Posterior cingulate gyrus (tissue), 11 donors: ENCODE measurements at places on chromosomes 6 and 20.

GRCh38 chr6:113397236-113397635 lies 459.9 kb upstream of the MARCKS start:
- no peak for DNase-seq

DNA sequence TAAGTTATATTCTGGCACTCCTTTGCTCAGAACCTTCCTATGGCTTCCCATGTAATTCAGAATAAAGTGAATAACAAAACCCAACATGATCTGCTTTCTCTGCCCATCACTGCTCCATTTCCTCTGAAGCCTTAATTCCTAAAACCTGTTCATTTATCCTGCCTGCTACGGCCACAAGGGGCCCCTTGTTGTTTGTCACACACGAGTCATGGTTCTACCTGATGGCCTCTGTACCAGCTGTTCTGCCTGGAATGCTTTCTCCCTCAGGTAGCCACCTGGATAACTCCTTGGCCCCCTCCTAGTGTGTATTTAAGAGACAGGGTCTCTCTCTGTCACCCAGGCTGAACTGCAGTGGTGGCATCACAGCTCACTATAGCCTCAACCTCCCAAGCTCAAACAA lies 26.8 kb downstream of the ERGIC3 start:
- DNase-seq, result no peak

DNA sequence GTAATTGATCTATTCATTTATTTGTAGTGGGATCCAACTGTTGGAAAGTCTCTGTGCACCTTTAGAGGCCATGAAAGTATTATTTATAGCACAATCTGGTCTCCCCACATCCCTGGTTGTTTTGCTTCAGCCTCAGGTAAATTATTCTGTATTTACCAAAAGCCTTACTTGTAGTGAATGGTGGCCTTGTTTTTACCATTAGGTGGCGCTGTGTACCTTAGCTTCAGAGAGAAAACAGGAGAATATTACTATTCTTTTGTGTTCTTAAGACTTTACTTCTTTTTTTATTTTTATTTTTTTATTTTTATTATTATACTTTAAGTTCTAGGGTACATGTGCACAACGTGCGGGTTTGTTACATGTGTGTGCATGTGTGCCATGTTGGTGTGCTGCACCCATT lies 23.7 kb downstream of the PEX7 start:
- DNase-seq, result no peak

GRCh38 chr6:153781306-153781705 lies 257.7 kb upstream of the OPRM1 start:
- no peak for DNase-seq

GRCh38 chr6:25754535-25754934 lies at the start of gene SLC17A4:
Gene SLC17A4, plus strand, starts transcription at chr6:25754742. Its CDS starts 7,221 bp downstream, at chr6:25761963.
- DNase-seq, result no peak

DNA sequence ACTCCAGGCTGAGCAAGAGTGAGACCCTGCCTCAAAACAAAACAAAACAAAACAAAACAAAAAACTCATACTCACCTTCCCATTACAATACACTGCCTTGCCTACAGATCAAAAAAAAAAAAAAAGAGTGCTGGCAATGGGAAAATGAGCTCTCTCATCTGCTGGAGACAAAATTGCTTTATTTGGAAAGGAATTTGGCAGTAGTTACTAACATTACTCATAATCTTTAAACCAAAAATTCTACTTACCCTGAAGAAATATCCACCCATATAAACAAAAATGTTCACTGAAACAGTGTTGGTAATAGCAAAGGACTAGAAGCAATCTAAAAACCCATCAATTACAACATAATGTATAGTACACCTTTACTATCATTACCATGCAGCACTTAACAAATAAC lies 120.4 kb downstream of the RNGTT start:
- DNase-seq, result no peak

GRCh38 chr20:37329481-37330165 lies 16.3 kb upstream of the SRC start:
- DNase-seq, result no peak

GRCh38 chr6:151014404-151015100 lies 149.1 kb downstream of the MTHFD1L start:
- peak; percentile 57 for DNase-seq

DNA sequence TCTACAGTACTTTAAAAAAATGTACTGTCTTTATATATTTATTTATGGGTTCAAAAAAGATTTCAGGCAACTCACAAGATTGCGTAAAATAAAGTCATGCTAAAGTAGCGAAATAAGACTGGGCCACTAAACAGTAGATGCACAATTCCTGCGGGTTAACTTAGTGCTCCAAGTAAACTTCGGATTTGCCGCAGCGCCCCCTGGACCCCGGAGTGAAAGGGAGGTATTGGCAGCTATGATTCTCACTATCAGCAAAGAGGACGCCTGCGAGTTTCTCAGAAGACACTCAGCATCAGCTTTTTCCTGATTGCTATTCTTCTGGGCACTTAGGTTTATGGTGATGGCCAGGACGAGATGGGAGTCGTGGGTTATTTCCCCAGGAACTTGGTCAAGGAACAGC lies 1.4 kb downstream of the OTOR start:
- DNase-seq, result no peak

- no peak for DNase-seq
These were observed 162.4 kb downstream of the ID4 start for GRCh38 chr6:19999319-20000191.

DNA sequence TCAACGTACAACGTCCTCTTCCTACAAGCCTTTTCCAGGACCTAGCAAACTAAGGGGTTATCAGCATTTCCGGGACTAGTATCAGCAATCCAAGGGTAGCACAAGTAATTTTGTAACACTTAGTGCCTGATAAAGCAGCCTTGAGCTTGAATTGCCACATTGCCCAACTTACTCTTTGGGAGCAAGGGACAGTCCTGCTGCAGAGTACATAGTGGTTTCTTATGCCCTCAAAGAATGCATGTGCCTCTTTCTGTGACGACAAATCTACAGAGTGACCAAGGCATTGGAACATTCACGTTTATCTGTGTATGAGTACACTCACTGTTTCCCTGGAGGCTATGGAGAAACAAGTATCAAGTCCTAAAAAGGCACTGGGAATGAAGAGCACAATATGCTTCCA lies 3.2 kb upstream of the ID4 start:
- no peak for DNase-seq

GRCh38 chr6:37244430-37245310 lies 12.9 kb upstream of the TBC1D22B start:
- DNase-seq, result no peak

DNA sequence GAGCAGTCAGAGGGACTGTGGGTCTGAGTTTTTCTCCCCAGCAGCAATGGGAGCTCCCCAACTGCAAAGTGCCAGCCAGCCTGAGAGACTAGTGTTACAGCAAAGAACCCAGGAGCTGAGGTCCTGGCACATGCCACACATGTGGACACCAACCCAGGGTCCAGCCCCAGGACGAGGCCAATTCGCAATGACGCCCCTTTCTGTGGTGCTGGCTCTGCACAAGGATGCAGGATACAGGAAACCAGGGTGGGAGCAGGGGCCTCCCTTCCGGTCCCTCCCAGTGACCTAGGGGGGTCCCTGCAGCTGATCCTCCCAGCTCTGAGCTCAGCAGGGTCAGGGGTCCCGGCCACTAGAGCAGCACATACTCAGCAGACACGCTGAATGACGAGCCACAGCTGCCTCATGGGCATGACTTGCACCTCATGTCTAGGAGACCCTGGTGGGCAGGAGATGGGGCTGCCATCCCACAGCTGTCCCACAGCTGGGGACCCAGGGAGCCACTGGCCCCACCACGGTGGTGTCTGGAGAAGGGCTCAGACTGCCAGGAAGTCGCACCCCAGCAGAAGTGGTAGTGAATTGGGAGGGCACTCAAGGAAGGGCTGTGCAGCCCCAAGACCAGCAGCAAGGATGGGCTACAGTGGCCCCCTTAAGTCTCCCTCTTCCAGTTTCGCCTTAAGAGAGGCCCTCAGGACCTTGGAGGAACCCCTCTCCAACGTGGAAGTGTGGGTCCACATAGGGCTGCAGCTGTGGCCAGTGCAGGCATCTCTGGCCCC lies 3.6 kb downstream of the ARFRP1 start:
- no peak for DNase-seq

- no peak for DNase-seq
These were observed 85.6 kb downstream of the AIG1 start for GRCh38 chr6:143146186-143146851.

GRCh38 chr6:111741177-111741952 lies 131.9 kb downstream of the FYN start:
- DNase-seq, result no peak

GRCh38 chr6:18595774-18596530 lies 208.8 kb downstream of the RNF144B start:
- DNase-seq, result peak; percentile 86

DNA sequence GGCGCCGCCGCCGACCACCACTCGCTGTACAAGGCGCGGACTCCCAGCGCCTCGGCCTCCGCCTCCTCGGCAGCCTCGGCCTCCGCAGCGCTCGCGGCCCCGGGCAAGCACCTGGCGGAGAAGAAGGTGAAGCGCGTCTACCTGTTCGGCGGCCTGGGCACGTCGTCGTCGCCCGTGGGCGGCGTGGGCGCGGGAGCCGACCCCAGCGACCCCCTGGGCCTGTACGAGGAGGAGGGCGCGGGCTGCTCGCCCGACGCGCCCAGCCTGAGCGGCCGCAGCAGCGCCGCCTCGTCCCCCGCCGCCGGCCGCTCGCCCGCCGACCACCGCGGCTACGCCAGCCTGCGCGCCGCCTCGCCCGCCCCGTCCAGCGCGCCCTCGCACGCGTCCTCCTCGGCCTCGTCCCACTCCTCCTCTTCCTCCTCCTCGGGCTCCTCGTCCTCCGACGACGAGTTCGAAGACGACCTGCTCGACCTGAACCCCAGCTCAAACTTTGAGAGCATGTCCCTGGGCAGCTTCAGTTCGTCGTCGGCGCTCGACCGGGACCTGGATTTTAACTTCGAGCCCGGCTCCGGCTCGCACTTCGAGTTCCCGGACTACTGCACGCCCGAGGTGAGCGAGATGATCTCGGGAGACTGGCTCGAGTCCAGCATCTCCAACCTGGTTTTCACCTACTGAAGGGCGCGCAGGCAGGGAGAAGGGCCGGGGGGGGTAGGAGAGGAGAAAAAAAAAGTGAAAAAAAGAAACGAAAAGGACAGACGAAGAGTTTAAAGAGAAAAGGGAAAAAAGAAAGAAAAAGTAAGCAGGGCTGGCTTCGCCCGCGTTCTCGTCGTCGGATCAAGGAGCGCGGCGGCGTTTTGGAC lies 2.0 kb downstream of the SOX4 start:
- DNase-seq, result peak; percentile 9

DNA sequence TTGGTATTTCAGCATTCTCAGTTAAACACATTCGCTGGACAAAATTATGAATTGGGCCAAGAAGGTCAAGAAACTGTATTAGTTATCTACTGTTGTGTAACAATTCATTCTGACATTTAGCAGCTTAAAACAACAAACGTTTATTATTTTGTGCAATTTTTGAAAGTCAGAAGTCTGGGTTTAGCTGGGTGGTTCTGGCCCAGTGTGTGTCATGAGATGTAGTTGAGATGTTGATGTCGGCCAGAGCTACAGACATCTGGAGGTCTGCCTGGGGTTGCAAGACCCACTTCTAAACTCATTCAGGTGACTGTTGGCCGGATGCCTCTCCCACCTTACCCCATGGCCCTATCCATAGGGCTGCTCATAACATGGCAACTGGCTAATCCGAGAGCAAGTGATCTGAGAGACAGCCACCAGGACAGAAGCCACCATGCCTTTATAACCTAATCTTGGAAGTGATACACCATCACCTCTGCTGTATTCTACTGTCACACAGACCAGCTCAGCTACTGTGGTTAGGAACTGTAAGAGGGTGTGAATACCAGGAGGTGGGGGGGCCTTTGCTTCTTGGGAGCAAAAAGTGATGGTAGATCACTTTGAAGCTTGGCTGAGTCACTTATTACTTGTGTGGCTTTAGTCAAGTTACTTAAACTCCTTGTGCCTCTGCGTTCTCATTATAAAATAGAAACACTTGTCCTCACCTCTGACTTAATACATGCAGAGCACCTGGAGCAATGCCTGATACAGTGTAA lies 217.0 kb upstream of the MYLIP start:
- no peak for DNase-seq

- no peak for DNase-seq
These were observed 78.8 kb upstream of the HMGN3 start for GRCh38 chr6:79313254-79313653.

- no peak for DNase-seq
These were observed 27.4 kb upstream of the RREB1 start for GRCh38 chr6:7080311-7080710.

DNA sequence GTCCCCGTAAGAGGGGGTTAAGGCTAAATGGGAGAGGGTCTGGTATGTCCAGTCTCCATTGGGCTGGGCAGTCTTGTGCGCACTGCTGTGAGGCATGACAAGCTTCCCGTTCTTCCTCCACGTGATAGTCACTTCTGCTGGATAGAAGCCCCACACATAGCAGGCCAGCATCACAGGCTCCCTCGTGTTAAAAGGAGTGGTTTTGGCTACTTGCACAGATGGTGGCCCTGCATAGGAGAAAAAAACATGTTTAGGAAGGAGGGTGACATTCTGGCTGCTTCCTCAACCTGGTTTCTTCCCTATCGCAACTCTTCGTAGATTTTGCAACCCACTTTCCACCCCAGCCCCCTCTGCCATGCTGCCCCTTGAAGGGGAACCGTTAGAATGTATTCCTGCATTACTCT lies 3.6 kb downstream of the HLA-DMB start:
- DNase-seq, result no peak

DNA sequence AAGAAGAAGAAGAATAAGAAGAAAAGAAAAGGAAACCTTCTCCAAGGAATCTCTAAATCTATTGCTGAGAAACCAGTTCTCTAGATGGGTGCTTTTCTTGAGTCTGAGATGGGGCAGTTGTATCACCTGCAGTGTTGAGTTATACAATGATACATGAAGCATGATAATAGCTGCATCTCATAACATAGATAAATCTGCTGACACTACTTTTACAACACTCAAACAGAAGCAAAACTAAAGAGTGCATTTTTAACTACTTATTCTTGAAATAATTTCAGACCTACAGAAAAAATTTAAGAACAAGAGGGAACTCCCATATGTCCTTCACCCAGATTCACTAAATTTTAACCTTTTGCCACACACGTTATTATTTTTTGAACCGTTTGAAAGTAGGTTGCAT lies 70.3 kb downstream of the SYNJ2 start:
- no peak for DNase-seq

DNA sequence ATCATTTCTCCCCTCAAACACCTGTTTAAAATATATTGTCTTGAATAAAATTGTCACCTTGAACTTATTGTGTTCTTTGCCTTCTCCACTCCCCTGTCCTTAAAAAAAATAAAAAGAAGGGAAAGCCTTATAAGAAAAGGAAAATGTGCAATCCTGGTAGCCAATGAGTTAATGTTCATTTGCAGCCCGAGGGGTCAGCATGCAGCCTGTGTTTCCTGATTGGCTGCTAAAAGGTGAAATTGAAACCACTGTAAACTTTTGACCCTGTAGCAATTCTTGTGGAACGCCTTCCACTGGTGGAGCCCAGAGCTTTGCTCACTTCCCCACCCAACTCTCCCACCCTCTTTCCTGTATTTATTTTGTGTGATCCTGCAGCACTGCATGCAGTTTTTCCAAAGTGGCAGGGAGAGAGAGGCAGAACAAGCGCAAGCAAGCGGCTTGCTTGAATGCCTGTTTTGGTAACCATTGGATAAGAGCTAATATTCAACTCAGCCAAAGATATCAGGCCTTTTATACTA lies 74.9 kb downstream of the NCOA3 start:
- peak; percentile 13 for DNase-seq
